Osteoblast (primary cell): ENCODE measurements at places on chromosomes 7 and 10. TPM values are rescaled to one million over a fixed set of nuclear protein-coding genes. Genes with fewer than 3 reads are reported as not detected.
A peak's percentile ranks its signal among the peaks of the same experiment; 100 is the strongest.

ANKRD2 gene
- total RNA-seq, result 0.29 and 0.72 TPM in 2 replicates

- no peak for DNase-seq
Observed at GRCh38 chr7:117384688-117385362, 42.5 kb downstream of the ASZ1 start.

DNA sequence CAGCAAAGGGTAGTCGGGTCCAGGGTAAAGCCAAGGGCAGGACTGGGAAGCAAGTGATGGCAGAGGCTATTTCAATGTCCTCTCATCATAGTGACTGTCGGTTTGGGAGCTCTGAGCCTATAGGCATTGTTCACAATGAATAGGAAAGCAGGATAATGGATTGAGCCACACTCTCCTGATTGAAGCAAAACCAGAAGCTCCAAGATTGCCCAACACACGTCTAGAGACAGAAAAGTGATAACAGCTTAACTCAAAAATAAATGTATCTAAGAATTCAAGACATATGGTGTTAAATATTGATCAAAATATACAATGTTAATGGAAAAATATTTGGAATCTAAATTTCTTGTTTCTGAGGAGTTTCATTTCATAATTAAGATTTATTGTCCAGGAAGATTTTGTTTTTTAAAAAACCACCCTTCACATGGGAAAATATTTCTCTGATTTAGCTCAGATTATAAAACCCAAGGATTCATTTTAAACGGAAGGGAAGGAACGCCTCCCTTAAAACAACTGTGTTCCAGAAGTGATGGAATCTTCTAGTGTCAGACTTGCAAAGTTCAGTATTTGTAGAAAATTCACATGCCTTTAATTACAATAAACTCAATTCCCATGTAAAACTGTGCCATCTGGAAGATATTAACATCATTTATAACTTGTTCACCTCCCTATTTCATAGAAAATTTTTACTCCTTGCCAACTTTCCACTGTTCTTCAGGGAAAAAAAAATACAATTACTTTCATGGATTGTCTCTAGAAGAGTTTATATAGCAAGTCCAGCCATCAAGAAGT is 54.5 kb downstream of the NRP1 start:
- no peak for DNase-seq

INSYN2A gene
- total RNA-seq, result 0.29 and 0.36 TPM in 2 replicates

GRCh38 chr10:129079705-129080104 is 387.3 kb upstream of the MGMT start:
- DNase-seq, result no peak

GRCh38 chr7:537911-538634 is 18.4 kb upstream of the PDGFA start:
- DNase-seq, result peak; percentile 100

DNA sequence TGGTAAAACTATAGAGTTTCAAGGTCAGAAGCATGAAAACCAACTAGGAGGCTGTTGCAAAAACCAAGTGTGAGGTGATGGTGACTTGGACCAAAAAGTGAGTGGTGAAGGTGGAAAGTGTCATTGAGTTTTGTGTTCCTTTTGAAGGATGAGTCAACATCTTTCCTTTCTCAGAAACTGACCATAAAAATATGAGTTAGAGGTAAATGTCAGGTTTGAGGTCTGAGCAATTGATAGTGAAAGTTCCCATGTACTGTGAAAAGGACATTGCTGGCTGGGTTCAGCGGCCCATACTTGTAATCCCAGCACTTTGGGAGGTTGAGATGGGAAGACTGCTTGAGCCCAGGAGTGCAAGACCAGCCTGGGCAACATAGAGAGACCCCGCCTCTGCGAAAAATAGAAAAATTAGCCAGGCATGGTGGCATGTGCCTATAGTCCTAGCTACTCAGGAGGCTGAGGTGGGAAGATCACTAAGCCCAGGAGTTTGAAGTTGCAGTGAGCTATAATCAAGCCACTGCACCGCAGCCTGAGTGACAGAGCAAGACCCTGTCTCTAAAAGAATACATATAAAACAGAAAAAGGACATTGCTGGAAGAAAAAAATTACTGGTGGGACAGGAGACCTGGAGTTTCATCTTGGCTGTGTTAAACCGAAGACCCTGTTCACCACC is 89.3 kb upstream of the ARID5B start:
- no peak for DNase-seq
